NCI-H446 treated with DMSO at 0.1 percent for 48 hours (cell line): ENCODE measurements at places on chromosomes 4 and X.

DNA sequence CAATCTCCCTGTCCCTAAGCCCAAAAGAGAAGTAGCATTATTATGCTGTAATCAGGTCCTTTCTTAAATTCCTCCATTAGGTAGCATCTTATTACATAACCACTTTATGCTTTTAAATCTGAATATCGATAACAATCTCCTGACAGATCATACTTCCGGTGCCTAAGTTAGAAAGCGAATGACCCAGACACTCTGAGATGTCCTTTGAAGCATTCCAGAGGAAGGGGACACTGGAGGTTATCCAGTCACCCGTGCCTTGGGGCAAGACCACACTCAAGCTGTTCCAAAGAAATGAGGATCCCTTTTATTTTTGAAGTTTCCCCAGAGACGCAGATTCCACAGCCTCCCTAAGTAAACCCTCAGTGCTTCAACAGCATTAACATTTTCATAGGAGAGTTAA is 125.7 kb downstream of the PALLD start:
- DNase-seq: no peak

DNA sequence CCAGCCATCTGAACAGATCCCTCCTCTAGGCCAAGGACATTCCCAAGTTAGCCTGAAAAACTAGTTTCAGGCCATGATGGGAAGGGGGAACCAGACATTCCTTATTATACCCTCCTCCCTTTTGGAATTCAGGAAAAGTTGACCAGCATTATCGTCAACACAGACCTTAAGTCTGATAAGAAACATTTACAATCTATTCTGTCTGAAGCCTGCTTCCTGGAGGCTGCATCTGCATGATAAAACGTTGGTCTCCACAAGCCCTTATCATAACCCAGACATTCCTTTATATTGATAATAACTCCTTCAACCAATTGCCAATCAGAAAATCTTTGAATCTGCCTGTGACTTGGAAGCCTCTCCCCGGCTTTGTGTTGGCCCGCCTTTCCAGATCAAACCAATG is 44.3 kb downstream of the EFHC2 start:
- no peak for DNase-seq

DNA sequence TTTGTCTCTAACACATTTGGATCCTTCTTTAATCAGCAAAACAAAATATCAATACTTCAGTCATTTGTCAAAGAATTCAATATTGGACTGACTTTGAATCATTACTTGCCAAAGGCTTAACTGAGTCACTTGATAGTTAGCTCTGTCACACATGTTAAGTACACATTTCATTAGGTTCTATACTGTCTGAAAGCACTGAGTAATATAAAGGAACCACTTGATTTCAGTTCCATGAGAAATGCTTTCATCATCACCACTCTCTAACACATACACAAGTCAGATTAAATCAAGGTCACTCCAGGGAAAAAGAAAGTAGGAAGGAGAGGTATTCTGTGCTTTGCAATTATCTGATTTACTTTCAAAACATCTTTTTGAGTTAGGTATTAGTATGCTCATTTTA is 1233.1 kb downstream of the C4orf33 start:
- DNase-seq: no peak

- no peak for DNase-seq
Observed at GRCh38 chrX:22047468-22047867, 15.3 kb downstream of the PHEX start.

- no peak for DNase-seq
Observed at GRCh38 chr4:2930758-2931511, 32.3 kb downstream of the NOP14 start.

DNA sequence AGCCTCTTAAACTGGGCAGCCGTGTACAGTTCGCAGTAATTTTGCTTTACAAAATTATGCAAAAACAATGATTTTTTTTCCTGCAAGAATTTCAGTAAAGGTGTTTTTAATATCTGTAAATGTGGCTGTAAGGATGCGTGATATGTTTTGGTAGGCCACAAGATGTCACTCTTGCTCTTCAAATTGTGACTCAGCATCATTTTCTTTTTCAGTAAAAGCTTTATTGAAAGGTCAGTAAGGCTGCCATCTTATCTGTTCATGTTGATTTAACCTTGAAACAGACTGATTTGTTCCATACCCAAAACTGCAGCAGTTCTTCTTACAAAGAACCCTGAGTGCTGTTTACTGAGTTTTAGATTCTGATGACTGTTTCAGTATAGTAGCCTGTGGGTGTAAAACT is 39.9 kb downstream of the TXLNG start:
- peak; percentile 33 for DNase-seq
